GM23338 (cell line): ENCODE measurements at places on chromosomes 4 and X. TPM values are rescaled to one million over a fixed set of nuclear protein-coding genes. Genes with fewer than 3 reads are reported as not detected.

DNA sequence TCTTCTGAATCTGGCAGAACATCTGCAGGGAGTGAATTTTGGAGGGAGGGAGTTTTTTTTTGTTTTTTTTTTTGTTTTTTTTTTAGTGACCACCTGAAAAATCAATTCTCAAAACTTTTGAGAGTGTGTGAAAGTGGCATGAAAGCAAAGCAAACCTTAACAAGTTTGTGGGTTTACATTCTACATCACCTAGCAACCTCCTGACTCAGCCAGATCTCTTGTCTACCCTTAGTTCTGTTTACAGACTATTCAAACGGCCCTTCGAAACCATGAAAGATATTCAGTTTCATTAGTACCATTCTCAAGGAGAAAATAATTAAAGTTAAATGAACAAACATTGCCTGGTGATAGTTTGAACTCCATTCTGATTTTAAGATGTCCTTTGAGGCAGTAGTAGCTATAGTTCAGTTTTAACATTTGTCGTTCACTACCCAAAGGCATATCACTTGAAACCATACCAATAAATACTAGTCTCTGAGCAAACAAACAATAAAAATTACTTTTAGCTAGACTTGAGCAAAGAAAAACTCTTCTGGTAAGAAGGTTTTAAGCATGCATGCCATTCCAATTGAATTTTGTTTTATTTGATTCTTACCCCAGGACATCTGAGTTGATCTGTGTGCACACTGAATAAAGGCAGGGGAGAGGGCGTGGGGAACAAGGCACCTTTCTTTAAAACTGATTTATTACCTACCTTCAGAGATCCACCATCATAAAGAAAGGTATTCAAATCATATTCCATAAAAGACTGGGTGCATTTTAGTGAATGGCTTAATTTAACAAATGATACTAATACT, 137.7 kb downstream of the ARX start:
- DNase-seq: no peak

DNA sequence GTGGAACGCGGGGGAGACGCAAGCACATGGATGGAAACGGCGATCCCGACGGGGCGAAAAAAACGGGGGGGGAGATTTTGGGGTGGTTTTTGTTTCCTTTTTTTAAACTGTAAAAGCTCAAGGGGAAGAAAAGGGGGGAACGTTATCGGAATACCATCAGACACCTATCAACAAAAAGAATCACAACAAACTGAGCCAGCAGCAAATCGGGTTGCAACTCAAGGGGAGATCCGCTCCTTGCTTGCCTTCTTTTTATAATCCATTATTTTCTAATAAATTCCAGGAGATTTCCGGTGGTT, 616 bp downstream of the MAML3 start:
- DNase-seq: no peak

DNA sequence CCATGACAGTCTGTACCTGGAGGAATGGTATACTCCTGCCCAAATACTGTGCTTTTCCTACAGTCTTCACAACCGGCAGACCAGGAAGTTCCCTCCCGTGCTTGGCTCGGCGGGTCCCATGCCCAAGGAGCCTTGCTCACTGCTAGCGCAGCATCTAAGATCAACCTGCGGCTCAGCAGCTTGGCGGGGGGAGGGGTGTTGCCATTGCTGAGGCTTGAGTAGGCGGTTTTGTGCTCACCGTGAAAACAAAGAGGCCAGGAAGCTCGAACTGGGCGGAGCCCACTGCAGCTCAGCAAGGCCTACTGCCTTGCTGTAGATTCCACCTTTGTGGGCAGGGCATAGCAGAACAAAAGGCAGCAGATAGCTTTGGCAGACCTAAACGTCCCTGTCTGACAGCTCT, 152.7 kb downstream of the TEX11 start:
- peak; percentile 62 for DNase-seq

- no peak for DNase-seq
These were observed 148.2 kb upstream of the RPS6KA3 start for GRCh38 chrX:20414762-20415445.

P2RY4 gene
- 0.73 TPM in 1 of 2 replicates, not detected in the other for total RNA-seq

- no peak for DNase-seq
These were observed 25.4 kb downstream of the ELOVL6 start for GRCh38 chr4:110172972-110173371.

- DNase-seq: no peak
These were observed 1.6 kb downstream of the MAPK10 start for GRCh38 chr4:86358257-86358656.

GRCh38 chr4:167088115-167088514, 146.2 kb downstream of the SPOCK3 start:
- DNase-seq: no peak

DNA sequence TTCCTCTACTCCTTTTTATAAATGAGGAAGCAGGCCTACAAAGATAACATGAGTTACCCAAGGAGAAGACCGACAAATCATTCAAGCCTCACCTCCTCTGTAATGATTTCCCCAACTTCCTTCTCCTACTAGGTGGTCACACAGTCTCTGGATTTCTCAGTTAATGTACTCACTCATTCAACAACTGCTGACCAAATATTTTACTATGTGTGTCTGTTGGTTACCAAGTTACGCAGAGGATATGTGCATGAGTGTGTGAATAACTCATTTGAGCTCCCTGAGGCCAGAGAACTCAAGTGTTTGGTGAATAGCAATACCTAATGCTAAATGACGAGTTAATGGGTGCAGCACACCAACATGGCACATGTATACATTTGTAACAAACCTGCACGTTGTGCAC, 10.4 kb downstream of the CASK start:
- DNase-seq: no peak

MAB21L2 gene
- not detected in 2 replicates for total RNA-seq

ANK2 gene
- total RNA-seq: 23.8 and 40.4 TPM in 2 replicates

DNA sequence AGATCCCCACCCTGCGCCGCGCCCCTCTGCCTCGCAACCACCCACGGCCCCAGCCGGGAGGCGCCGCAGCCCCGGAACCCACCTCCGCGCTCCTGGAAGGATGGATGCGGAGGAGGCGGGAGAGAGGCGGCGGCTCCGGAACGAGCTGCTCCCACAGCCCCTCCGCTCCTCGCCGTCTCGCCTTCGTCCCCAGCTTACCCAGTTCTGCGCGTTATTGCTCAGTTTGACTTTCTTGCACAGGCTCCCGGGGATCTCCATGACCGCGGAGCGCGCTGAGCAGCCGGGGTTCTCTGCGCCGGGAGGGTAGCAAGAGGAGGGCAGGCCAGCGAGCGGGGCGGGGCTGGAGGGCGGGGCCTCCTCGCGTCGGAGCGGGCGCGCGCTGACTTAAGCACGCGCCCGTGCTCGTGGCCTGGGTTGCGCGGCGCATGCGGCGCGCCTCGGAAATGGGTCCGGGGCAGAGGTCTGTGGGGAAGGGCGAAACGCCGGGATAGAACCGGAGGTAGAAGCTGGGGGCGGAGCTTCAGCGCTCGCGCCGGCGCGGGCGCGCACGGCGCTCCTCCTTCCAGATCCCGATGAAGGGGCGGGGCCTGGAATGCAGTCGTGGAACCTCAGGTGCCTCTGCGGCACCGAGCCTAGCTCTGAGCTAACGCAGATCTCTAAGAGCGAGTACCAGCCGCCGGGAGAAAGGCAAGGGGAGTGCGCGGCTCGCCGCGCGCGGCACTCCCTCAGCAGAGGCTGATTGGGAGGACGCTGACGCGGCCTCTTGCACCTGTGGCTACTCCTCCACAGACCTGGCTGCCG, at the start of gene PAPSS1:
Gene PAPSS1 (minus strand): TSS at position 313 of the 801 bp plus-strand sequence. CDS start 55 bp downstream, at position 258.
- peak; percentile 99 for DNase-seq

TLR8 gene
- not detected in 2 replicates for total RNA-seq

GRCh38 chr4:73438048-73438447, 2.0 kb downstream of the AFP start:
- DNase-seq: no peak

DNA sequence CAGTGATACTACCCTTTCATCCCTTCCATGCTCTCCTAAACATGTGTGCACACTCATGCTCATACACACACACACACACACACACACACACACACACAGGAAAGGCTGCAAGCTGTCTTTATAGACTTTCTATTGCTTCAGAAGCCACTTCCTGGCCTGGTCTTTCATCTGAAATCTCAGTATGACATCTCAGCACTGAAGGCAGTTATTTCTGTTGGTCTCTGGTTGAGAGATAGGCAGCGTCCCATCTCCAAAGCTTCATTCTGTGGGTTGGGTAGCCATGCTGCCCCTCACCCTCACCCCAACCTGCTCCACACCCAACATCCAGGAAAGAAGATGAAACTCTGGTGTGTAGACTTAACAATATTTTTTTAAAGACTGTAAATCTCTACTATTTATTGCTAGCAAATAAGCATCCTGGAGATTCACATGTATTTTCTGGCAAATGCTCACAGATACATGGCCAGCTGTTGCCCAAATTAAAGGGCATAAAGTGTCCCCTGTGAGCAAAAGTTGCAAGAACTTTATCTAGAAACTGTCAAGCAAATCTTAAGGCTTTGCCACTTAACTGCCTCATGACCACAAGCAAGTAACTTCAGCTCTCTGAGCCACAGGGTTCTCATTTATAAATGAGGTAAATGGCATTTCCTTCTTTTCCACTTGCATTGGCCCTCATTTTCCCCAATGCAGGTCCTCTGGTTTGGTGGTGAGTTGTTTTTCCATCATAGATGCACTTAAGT, 189.8 kb upstream of the AFF2 start:
- no peak for DNase-seq

GRCh38 chrX:119266364-119266995, 30.4 kb downstream of the PGRMC1 start:
- DNase-seq: peak; percentile 35

DNA sequence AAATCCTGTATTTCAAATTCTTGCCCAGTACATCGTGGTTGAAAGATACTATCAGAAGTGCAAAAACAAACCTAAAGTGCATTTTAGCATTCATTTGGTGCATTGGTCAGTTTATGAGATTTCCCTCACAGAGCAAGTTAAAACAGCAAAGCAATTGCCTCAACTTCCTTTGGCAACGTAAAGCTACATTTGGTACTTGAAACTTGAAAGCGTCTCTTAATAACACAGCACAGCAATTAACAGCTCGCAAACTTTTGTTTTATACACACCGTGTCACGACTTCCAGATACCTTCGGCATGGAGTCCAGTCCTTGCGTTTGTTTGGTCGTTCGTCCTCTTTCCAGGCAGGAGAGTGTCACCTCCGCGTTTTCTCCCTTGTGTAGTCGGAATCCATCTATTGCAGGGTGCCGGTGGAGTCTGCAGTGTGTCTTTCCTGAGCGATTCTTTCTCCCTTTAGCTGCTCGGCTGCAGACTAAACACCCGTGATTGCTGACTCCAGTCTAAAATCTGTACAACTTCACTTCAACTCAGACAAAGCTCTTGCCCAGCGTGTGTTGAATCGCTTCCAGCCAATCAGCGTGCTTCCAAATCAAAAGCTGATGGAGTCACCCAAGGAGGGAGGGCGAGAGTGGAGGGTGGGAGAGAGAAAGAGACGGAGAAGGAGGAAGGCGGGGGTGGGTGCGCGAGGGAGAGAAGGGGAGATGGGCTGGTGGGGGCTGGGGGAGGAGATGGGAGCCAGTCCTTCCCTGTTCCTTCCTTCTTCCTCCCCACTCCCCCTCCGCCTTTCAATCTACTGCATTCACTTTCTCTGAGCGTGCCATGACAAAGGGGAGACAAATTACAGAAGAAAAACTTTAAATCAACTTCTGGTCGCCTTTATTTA, at the start of gene PCDH18:
Gene PCDH18 (minus strand): TSS at position 509 of the 883 bp plus-strand sequence. CDS start 406 bp downstream, at position 103.
- DNase-seq: peak; percentile 93

- no peak for DNase-seq
These were observed 13.1 kb downstream of the GRXCR1 start for GRCh38 chr4:42905591-42905990.

GRCh38 chrX:109707319-109707718, 25.7 kb downstream of the ACSL4 start:
- no peak for DNase-seq

CXCL8 gene
- not detected in 2 replicates for total RNA-seq

GRCh38 chr4:184790826-184791225, 34.9 kb downstream of the ACSL1 start:
- DNase-seq: no peak

GRCh38 chr4:71415491-71415890, 76.7 kb downstream of the SLC4A4 start:
- no peak for DNase-seq

DNA sequence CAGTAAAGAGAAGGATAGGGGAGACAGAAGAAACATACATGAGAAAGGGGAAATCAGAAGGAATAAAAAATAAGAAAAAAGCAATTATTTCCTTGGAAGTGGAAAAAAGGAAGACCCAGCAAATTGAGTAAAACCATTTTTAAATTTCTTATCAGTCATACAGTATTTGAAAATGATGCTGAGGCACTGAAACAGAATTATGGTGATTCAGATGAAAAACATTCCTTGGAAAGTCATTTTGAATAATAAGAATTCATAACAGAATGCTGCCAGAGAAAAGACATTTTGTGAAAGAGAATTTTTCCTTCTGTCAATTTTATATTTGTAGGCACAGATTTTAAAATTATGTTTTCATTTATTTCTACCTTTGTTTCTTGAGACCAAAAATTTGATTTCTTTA, 895.5 kb upstream of the EPHA5 start:
- DNase-seq: no peak

DNA sequence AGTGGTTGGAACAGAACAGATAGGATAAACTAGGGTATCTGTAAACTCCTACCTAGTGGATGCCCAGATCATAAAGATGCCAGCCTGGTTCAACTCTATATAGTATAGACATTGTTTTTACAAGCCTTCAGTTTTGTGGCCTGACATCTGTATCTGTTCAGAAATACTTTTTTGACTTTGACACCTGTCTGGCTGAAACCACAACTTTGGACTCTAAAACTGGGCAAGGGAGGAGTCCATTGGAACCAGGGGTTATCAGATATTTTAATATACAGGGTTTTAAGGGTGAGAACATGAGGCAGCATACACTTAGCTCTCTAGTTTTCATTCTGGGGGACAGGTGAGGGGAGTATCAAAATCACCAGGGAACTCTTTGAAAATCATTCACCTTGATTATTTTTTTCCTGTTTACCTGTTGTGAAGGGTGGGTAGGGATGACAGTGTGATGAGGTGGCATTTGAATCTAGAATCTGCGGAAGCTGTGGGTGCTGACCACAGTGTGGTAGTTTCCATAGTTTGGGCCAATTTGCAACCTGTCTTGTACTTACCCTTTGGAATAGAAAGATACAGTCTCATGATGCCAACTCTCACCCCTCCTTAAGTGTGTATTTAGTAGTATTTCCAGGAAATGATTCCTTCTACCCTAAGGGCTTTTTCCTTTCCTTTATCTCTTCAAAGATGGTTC, 20.6 kb downstream of the GAB1 start:
- DNase-seq: no peak

DNA sequence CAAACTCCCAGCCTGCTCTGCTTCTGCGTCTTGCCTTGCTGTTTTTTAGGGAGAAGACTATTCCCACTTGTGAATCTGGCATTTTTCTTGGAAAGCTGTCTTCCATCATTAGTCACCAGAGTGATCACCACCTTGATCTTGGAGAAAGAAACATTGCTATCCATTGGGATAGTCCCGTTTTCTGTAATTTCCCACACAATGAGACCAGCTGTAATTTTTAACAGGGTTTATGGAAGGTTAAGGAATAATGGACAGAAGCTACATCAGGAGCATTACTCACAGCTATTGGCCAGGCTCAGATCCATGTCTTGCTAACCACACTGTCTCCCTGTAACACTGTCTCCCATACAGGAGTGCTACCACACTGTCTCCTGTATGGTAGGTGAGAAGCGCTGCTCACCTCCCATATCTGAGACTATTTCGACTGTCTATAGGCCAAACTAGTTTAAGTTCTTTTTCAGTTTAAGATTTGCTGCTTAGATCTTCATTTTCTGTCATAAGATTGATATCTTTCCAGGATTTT, 523.0 kb downstream of the SPRY1 start:
- DNase-seq: no peak

- no peak for DNase-seq
These were observed 711 bp downstream of the ACE2 start for GRCh38 chrX:15600049-15600448.

- DNase-seq: no peak
These were observed 1.1 kb upstream of the PDLIM3 start for GRCh38 chr4:185536411-185536709.

WNK3 gene
- 27.4 and 27.6 TPM in 2 replicates for total RNA-seq
